ENCODE measurements at places on chromosomes 3 and 15. TPM values are rescaled to one million over a fixed set of nuclear protein-coding genes. Genes with fewer than 3 reads are reported as not detected.
A peak's percentile ranks its signal among the peaks of the same experiment; 100 is the strongest.

The PKM gene
- 235 TPM for polyA plus RNA-seq

The HTR3E gene
- polyA plus RNA-seq, result not detected

The RASGRF1 gene
- polyA plus RNA-seq, result 10.9 TPM

The ZMYND10 gene
- polyA plus RNA-seq, result 31.4 TPM

The USP50 gene
- not detected for polyA plus RNA-seq

The OIP5 gene
- polyA plus RNA-seq, result 0.47 TPM

The DNAH1 gene
- polyA plus RNA-seq, result 8.3 TPM

GRCh38 chr15:60635507-60636352 is 156.8 kb upstream of the ICE2 start:
- DNase-seq, result no peak

GRCh38 chr3:148931574-148931973 is 59.8 kb upstream of the GYG1 start:
- no peak for DNase-seq

DNA sequence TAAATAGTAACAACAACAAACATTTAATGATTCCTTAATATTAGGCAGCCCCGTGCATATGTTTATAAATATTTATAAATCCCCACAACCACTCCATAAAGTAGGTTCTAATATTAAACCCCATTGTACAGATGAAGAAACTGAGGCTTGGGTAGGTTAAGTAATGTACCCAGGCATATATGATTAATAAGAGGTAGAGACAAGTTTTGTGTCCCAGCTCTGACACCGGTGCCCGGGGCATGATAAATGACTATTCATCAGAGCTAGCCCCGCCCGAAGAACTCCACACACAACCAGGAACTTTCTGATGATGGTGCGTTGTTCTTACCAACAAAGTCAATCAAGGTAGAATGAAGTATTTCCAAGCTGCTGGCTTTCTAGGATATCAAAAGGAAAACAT is 19.4 kb downstream of the CDCP1 start:
- no peak for DNase-seq

DNA sequence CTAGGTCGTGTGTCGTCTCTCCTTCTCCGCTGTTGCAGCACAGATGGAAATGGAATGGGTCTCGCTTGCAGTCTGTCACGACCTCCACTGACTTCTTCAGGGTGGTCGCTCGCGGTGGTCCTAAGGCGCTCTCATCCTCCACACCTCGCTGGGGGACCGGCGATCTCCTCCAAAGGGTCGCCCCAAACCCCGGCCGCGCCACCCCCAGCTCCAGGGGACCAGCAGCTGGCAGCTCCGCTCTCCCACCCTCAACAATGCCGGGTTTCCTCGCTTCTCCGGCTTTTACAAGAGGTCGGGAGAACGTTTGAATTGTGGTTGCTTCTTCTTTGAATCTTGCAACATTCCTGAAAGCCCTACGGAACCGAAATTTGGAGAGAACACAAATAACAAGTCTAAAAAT is 25.9 kb downstream of the SERP1 start:
- DNase-seq, result no peak

- no peak for DNase-seq
Measured at GRCh38 chr15:93932164-93932776, 299.1 kb upstream of the MCTP2 start.

GRCh38 chr3:70256566-70256965 is 55.9 kb downstream of the MDFIC2 start:
- DNase-seq, result no peak

- no peak for DNase-seq
Measured at GRCh38 chr15:98155356-98155755, 194.9 kb downstream of the ARRDC4 start.

DNA sequence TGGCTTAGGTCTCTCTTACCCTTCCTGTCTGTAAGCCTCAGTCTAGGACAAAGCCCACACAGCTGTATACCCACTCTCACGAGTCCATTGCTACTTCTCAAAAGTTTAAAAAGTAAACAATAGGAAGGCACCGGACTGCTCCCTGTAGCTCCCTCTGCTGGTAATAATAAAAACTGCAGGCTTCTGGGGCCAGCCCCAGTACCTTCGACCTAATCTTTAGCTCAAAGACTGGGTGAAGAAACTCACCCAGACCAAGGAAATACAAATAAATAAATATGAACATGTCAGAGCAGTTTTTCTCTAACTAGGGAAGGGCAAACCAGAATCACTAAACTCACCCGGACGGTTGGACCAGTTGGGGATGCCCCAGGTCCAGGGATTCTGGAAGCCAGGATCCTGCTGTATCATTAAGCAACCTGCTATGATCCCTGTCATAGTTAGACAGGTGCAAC is 5.0 kb downstream of the FAM219B start:
- peak; percentile 60 for DNase-seq

Data from lung (tissue), 17 donors.